Neural progenitor cell (in vitro differentiated cells): ENCODE measurements at places on chromosomes 4 and X.

DNA sequence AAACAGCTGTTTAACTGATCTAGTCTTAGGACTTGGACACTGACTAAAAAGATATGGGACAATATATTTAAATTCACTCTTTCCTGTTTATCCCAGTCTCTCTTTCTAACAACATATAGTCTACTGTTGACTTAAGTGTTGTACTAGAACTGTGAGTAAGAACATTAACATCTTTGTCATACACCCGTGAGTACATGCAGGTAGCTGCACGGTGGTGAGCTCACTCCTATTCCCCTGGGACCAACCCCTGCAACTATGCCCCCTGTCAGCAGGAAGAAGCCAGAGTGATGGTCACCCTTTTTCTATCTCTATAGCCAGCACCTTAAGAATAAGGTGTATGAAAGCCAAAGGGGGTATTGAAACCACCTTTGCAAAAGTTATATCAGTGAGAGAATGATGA is 17.6 kb downstream of the TBL1X start:
- DNase-seq = no peak

- no peak for DNase-seq
Measured at GRCh38 chrX:55107911-55108310, 19.1 kb downstream of the PAGE2 start.

DNA sequence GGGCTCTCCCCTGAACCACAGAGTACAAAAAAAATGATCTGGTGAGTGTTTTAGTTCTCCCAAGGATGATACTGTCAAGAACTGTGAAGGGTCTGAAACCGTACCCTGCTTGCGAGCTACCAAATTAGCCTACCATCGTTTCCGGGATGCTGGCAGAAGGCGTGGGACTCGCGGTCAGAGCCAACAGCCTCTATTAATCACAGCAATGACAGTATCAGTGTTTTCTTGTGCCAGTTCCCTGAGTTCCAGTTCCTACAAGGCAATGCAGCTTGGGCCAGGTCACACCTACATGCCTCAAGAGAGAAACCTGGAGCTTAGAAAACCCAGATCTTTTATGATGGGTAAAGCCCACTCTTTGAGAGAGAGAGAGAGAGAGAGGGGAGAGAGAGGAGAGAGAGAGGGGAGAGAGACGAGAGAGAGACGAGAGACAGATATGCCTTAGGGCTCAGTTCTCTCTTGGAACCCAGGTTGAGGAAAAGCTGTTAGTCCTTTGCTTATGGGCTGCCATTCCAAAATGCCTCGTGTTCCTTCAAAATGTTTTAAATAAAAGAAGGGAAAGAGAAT is 327.8 kb downstream of the ARHGAP10 start:
- no peak for DNase-seq

GRCh38 chr4:6245246-6246169 is 24.1 kb upstream of the WFS1 start:
- peak; percentile 64 for DNase-seq

DNA sequence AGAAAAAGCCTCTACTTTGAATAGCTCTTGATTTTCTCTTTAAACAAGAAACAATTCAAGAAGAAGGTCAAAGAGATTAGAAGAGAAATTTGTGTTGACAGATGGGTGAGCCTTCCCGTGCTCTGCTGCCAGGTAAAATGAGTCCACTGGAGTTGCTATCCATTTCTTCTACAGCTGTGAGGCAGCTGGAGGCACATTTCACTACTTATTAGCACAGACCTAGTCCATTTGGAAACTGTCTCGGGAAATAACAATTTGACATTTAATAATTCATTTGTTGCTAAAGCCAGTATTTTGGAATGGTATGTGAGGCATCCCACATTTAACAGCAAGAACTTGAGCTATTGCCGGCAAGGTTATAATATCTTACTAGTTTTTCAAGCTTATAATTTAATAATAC is 396.8 kb upstream of the GRIA3 start:
- DNase-seq = no peak

- peak; percentile 41 for DNase-seq
Measured at GRCh38 chr4:132203618-132204017, 945.5 kb upstream of the PCDH10 start.

- DNase-seq = peak; percentile 37
Measured at GRCh38 chrX:30865015-30865414, 24.0 kb downstream of the TAB3 start.

- DNase-seq = no peak
Measured at GRCh38 chr4:29319663-29320340, 1400.4 kb upstream of the PCDH7 start.

DNA sequence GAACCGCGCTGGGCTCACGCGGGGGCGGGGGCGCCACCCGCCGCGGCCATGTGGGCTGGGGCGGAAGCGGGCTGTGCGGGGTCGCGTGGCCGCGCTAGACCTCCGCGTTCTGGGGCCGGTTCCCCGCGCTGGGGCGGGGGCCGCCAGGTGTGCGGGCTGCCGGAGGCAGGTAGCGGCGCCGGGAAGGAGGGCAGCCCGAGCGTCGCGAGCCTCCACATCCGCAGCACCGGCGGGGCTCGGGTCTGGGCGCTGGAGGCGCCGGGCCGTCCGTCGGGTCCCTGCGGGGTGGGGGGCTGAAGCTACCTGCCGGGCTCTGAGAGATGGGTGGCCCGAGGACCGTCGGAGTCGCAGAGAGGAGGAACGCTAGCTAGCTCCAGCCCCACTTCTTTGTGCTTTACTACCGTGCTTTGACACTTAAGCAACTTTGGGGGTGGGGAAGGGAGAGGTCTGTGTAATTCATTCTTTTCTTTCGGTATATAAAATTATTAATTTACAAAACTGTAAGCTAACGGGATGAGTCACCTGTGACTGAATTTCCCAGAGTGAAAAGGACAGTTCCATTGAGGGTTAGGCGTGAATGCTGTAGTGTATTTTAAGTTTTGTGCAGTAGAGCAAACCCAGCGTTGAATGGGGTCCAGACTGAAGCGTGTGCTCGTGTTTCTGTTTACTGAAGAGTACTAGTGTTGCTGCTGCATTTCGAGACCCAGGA is 689 bp downstream of the METAP1 start:
- peak; percentile 56 for DNase-seq

GRCh38 chr4:11614426-11614825 is 185.7 kb upstream of the HS3ST1 start:
- DNase-seq = no peak

- DNase-seq = no peak
Measured at GRCh38 chr4:11297201-11297600, 131.5 kb downstream of the HS3ST1 start.

DNA sequence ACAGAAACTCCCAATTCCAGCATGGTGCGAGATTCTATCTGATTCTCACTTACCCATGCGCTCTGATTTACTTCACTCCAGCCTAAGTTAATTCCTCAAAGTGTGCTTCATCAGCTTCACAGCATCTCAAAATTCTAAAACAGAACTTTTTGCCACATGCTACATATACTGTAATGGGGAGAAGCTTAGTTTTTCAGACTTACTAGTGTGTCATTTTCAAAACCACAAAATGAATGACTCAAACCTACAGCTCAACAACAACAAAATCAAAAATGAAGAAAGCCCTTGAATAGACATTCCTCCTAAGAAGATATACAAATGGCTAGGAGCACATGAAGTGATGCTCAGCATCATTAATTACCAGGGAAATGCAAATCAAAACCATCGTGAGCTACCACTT is 14.9 kb downstream of the IRF2 start:
- DNase-seq = no peak

DNA sequence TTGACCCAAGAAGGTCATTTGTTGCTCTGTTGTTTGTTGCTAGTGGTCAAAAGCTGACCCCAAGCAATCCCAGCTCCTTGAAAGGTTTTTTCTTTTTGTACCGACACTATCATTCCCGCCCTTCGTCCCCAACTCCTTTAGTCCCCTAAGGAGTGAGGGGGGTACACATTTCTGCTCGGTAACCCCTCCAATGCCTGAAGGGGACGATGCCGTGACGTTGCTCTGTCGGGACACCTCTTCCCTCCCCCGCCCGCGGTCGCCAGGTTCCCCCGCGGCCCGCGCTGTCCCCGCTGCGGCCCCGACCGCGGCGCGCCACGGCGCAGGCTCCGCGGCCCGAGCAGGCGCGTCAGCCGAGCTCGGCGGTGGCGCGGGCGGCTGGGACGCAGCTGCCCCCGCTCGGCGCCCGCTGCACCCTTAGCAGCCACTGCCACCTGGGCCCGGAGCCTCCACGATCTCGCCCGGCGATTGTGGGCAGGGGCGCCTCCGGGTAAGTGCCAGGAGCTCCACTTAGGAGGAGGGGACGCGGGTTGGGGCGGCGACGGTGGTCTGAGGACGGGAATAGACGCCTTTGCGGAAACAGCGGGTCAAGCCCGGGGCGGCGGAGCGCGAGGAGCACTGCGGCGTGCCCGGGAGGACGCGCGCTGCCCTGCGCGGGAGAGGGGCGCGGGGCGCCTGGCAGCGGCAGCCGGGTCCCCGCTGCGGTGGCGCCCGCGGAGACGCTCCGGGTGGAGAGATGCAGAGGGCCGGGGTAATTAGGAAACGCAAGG is at the start of gene GLRB:
GLRB (plus strand) TSS at position 340 of the 767 bp plus-strand sequence. CDS start 1,875 bp downstream, outside the sequence.
- DNase-seq = peak; percentile 67

DNA sequence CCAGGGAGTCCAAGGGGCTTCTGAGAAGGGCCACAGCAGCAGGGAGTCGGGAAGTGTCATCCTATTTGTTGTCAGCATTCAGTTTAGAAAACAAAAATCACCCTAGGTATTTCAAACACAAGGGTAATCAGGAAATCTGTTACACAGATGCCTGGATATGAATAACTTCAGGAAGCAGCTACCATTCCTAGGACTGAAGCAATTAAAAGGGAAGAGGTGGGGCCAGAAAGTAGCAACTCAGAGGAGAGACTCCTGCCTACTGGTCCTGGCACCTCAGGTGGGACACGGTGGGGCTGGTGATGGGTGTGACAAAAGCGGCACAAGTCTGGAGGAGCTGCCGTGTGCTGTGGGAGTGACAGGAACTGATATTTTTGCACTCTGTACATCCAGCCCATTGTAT is 107.9 kb downstream of the PDGFRA start:
- DNase-seq = no peak

GRCh38 chrX:137568741-137569469 is 3.0 kb downstream of the ZIC3 start:
- DNase-seq = peak; percentile 55

GRCh38 chr4:128516301-128516969 is 228.8 kb upstream of the PGRMC2 start:
- no peak for DNase-seq

- no peak for DNase-seq
Measured at GRCh38 chr4:115575851-115576250, 462.4 kb upstream of the NDST4 start.

DNA sequence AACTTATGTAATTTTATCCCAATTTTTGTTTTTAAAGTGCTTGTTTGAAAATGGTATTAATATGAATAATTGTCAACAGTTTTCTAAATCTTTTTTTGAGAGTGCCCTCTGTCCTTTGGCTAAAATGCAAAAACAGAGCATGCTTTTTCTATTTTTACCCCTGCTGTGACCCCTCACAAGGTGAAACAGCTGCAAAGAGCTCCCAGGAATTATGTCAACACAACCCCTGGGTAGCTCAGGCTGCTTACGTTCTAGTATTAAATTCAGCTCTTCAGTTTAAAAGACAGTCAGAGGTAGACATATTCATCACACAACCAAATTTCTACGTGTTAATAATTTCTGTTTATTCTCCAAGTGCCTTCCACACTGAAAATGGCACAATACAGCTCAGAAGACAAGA is 367.5 kb downstream of the PRDM5 start:
- DNase-seq = no peak

DNA sequence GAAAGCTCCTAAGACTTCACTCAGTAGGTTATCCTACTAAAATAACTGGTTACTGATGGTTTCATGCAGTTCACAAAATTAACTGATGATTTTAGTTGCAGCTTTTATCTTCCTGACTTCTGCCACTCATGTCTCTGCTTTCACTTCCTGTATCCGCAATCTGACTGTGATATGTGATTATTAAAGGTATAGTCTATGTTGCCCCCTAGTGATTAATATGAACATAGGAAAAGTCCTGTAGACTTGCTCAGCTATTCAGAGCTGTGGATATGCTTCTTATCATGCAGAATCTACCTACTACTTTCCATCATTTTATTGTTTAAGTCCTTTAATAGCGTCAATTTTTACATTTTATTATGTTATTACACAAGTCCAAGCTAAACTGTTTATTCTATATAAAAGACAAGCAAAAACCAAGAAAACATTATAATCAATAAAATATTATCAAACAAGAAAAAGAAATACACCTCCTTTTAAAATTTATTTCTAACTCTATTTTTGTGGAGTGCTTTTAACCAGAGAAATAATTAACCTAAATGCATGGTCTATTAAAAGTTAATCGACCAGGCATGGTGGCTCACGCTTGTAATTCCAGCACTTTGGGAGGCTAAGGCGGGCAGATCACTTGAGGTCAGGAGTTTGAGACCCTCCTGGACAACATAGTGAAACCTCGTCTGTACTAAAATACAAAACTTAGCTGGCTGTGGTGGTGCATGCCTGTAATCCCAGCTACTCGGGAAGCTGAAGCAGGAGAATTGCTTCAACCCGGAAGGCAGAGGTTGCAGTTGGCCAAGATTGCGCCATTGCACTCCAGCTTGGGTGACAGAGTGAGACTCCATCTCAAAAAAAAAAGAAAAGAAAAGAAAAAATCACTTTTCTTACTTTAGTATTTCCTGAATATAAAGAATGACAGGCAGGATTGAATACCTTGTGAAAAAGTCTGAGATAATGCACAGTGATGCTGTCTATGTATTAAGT is 40.4 kb upstream of the TLR2 start:
- DNase-seq = peak; percentile 11

- DNase-seq = no peak
Measured at GRCh38 chrX:107146670-107147069, 28.0 kb upstream of the RBM41 start.

GRCh38 chrX:31213941-31214340 is 142.1 kb upstream of the FTHL17 start:
- DNase-seq = no peak

DNA sequence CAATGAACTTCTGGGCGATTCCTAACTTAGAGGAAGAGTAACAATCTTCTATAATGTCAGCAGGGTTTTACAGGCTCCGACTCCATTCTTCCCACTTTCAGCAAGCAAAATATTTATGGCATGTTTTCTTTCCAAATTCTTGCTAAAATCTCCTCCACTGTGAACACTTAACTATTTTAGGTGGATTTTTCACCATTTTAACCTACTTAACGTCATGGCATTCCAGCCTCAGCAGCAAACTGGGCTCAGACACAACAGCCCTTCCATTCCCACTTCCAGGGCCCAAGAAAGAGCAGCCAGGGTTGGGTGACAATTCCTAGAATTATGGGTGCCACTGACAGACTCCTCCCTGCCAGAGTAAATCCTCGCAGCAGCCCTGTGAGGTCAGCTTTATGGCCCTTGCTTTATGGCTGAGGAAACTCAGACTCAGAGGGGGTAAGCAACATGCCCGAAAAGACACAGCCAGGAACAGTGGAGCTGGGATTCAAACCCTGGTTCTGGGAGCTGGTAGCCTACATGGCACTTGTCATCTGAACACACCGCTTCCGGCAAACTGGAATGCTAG is 112.8 kb upstream of the MAP3K15 start:
- no peak for DNase-seq

GRCh38 chr4:1398681-1399507 is 7.3 kb downstream of the NKX1-1 start:
- DNase-seq = no peak
